ENCODE measurements at places on chromosomes 4 and X. TPM values are rescaled to one million over a fixed set of nuclear protein-coding genes. Genes with fewer than 3 reads are reported as not detected.

GRCh38 chr4:123996718-123997510, 600.3 kb downstream of the SPRY1 start:
- DNase-seq = no peak
- H3K27ac ChIP-seq = no peak overlapping the region
- H3K4me3 ChIP-seq = no peak overlapping the region
- H3K36me3 ChIP-seq = no peaks in the 10 kb centered on the region
- H3K4me1 ChIP-seq = no peaks in the 10 kb centered on the region
- H3K27me3 ChIP-seq = no peaks in the 10 kb centered on the region

DNA sequence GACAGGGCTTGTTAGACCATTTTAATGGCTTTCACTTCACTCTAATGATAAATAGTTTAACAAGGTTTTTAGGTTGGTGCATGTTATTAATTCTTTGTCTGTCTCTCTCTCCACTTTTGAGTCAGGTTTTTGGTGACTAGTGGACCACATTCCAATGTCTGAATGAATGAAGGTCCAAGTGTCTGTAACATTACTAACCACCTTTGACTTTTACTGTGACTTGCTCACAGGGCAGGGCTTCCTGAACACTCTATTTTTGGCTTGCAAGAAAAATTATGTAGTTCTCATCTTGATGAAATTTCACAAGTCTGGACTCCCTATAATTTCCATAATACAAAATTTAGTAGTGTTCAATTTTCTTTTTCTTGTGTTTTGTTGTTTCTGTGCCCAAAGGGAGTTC, 78.9 kb upstream of the BMPR1B start:
- no peaks in the 10 kb centered on the region for H3K4me1 ChIP-seq
- H3K36me3 ChIP-seq = no peaks in the 10 kb centered on the region
- H3K4me3 ChIP-seq = no peak overlapping the region
- no peak overlapping the region for H3K27ac ChIP-seq
- H3K27me3 ChIP-seq = peaks cover 9% of the 10 kb centered on the region
- DNase-seq = no peak

GRCh38 chr4:24802648-24803047, 7.3 kb downstream of the SOD3 start:
- no peak overlapping the region for H3K4me3 ChIP-seq
- no peaks in the 10 kb centered on the region for H3K4me1 ChIP-seq
- no peak overlapping the region for H3K27ac ChIP-seq

- no peaks in the 10 kb centered on the region for H3K36me3 ChIP-seq
- DNase-seq = no peak
- no peak overlapping the region for H3K4me3 ChIP-seq
- H3K27me3 ChIP-seq = peaks cover 4% of the 10 kb centered on the region
Measured at GRCh38 chrX:74670028-74670427, 55.6 kb upstream of the RLIM start.

GRCh38 chrX:71143508-71143907, 1.1 kb upstream of the NLGN3 start:
- H3K36me3 ChIP-seq = no peaks in the 10 kb centered on the region
- peak overlapping the region; percentile 26 for H3K27ac ChIP-seq
- no peak overlapping the region for H3K4me3 ChIP-seq

The RADX gene
- 2.4 TPM for total RNA-seq

- H3K27ac ChIP-seq = no peak overlapping the region
- no peaks in the 10 kb centered on the region for H3K4me1 ChIP-seq
- H3K4me3 ChIP-seq = no peak overlapping the region
- no peaks in the 10 kb centered on the region for H3K36me3 ChIP-seq
Measured at GRCh38 chr4:152247271-152247975, 288.5 kb downstream of the FBXW7 start.

- H3K27ac ChIP-seq = no peak overlapping the region
- no peak overlapping the region for H3K4me3 ChIP-seq
- H3K27me3 ChIP-seq = no peaks in the 10 kb centered on the region
- H3K36me3 ChIP-seq = no peaks in the 10 kb centered on the region
Measured at GRCh38 chr4:65960751-65961150, 290.5 kb upstream of the EPHA5 start.

DNA sequence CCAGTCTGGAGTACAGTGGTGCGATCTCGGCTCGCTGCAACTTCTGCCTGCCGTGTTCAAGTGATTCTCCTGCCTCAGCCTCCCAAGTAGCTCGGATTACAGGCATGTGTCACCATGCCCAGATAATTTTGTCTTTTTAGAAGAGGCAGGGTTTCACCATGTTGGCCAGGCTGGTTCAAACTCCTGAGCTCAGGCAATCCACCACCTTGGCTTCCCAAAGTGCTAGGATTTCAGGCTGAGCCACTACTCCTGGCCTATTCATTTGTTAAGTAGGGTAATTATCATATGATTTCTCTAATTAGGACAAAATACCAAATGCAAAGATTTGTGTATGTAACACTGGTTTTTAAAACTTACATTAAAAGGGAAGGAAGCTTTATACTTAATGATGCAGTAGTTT, 137.8 kb downstream of the GPM6A start:
- DNase-seq = no peak
- H3K4me1 ChIP-seq = no peaks in the 10 kb centered on the region
- no peaks in the 10 kb centered on the region for H3K36me3 ChIP-seq
- H3K27me3 ChIP-seq = no peaks in the 10 kb centered on the region
- no peak overlapping the region for H3K4me3 ChIP-seq
- H3K27ac ChIP-seq = no peak overlapping the region

The SULT1B1 gene
- total RNA-seq = 0.34 TPM

DNA sequence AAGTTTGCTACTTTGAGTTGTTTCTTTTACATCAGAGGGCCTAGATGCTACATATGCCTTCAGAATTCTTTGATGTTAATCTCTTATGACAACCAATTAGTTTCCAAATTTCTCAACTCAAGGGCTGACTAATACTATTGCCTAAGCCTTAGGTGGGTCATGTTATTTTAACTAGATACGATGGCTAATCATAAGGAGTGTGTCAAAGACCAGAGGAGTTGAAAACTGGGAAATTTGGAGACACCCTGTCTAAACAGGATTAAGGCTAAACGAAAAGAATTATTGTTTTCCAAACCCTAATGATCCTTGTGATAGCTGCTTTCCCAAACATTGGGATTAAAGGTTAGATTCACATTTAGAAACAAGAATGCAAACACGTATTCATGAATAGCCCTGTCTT, 228.5 kb downstream of the PCDH7 start:
- no peak overlapping the region for H3K4me3 ChIP-seq
- no peak for DNase-seq
- no peaks in the 10 kb centered on the region for H3K4me1 ChIP-seq
- no peaks in the 10 kb centered on the region for H3K27me3 ChIP-seq
- H3K27ac ChIP-seq = no peak overlapping the region

The HTN1 gene
- not detected for total RNA-seq

GRCh38 chr4:185915817-185916216, 103.8 kb upstream of the SORBS2 start:
- H3K27me3 ChIP-seq = no peaks in the 10 kb centered on the region
- DNase-seq = no peak
- H3K36me3 ChIP-seq = no peaks in the 10 kb centered on the region
- peak overlapping the region; percentile 77 for H3K27ac ChIP-seq
- peaks cover 39% of the 10 kb centered on the region for H3K4me1 ChIP-seq

GRCh38 chr4:83851261-83852084, 315.6 kb downstream of the GPAT3 start:
- no peak for DNase-seq
- no peak overlapping the region for H3K27ac ChIP-seq
- H3K36me3 ChIP-seq = no peaks in the 10 kb centered on the region
- H3K4me3 ChIP-seq = no peak overlapping the region
- H3K27me3 ChIP-seq = no peaks in the 10 kb centered on the region

The CFI gene
- 90.5 TPM for total RNA-seq

DNA sequence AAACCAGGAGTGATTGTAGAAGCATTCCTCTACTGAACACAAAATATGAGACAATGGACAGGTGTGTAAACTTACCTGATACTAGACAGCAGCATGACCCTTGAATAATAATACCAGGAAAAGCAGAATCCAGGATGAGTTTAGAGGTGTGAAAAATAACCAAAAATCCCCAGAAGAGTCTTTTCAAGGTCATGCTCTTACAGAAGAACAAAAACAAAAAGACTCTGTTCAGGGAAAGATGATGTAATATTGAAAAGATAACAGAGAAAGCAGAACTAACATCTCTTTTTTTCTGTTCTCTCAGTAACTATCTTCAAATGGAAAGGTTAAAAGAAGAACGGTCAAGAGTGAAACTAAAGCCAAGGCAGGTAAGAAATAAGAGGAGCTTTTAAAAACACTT, 14.0 kb upstream of the ARHGAP10 start:
- no peak overlapping the region for H3K27ac ChIP-seq
- no peaks in the 10 kb centered on the region for H3K36me3 ChIP-seq
- no peaks in the 10 kb centered on the region for H3K4me1 ChIP-seq
- DNase-seq = no peak

Data from adrenal gland (tissue), 19 donors.